ENCODE measurements at places on chromosomes 2 and 18.
A peak's percentile ranks its signal among the peaks of the same experiment; 100 is the strongest.

- DNase-seq, result no peak
These were observed 922 bp downstream of the HS1BP3 start for GRCh38 chr2:20649976-20650375.

- no peak for DNase-seq
These were observed 356.8 kb upstream of the ST6GAL2 start for GRCh38 chr2:107242811-107243210.

GRCh38 chr2:102093662-102094061 is 48.9 kb upstream of the IL1R1 start:
- no peak for DNase-seq

DNA sequence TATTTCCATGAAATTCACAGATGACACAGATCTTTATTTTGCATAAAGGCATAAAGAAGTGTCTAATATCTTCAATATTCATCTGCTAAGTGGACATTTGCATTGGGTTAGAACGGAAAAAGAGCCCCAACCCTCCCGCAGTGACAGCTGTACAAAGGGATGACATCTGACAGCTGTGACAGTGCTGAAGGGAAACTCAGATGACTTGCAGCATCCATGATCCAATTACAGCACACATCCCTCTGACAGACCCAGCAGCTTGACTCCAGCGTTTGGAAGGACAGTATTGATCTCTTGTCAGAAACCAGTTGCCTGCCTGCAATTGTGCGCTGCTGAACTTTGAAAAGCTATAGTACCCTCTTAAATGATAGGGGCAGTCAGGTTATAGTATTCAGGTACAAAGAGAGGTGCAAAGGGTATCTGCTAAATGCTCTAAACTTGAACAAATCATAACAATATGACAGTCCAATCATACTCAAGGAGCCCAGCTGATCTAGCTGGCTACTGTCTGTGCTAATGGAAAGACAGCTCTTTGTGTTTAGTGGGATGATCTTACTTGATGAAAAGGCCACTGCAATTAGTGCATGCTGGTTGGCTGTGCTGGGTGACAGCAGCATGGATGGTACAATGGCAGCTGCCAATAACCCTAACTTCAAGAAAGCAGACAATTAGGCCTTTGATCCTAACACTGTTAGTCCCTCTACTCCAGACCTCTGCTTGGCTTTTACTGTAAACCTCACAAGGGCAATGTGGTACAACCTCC is 599.2 kb downstream of the NR4A2 start:
- no peak for DNase-seq

DNA sequence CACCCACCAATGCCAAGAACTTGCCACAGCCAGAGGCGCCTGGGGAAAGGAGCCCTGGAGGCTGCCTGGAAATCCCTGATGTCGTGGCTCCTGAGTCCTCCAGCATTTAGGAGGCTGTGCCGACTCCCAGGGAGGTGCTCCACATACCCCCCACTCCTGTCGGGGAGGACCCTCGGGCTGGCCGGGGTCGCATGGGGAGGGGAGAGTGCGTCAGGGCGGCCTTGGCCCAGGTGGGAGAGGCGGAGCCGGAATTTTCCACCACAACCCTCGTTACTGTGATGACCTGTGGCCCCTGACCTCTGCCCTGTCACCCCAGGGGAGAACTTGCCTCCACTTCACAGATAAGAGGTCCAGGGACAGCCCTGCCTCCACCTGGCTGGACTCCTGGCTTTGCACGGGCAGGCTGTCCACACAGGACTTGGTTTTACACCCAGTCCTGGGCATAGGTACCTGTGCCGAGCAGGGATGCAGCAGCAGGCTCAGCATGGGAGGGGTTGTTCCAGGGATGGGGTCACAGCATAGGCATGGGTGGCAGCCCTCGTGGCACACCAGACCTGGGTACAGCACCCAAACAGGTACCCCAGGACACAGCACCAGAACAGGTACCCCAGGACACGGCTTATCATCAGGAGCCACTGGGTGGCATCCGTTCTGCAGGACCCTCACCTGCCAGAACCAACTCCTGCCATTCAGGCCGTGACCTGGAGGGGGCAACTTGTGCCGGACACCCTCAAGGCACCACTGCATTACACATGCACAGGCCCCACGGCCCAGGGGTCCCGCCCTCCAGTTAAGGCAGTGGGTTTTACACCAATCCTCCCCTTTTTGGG is 12.3 kb upstream of the AGXT start:
- peak; percentile 81 for DNase-seq

- no peak for DNase-seq
These were observed 165.5 kb downstream of the TPGS2 start for GRCh38 chr18:36663312-36663711.

GRCh38 chr18:74549591-74550104 is 15.3 kb downstream of the CNDP1 start:
- DNase-seq, result no peak

GRCh38 chr2:202717598-202718310 is 83.0 kb downstream of the FAM117B start:
- no peak for DNase-seq

- DNase-seq, result no peak
These were observed 52.1 kb upstream of the LAPTM4A start for GRCh38 chr2:20103530-20103929.

DNA sequence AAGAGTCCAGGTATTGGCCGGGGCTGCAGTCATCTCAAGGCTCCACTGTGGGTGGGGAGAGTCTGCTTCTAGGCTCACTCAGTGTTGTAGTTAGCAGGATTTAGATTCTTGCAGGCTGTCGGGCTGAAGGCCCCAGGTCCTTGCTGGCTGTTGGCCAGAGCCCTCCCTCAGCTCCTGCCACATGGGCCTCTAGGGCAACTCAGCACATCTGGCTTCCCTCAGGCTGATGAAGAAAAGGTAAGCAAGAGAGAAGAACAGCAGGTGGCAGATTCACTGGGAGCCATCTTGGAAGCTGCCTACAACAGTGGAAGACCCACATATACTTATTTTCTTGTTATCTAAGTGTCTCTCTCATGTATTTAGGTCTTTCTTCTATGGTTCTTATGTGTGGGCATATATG is 4.3 kb downstream of the MRPS9 start:
- DNase-seq, result no peak

DNA sequence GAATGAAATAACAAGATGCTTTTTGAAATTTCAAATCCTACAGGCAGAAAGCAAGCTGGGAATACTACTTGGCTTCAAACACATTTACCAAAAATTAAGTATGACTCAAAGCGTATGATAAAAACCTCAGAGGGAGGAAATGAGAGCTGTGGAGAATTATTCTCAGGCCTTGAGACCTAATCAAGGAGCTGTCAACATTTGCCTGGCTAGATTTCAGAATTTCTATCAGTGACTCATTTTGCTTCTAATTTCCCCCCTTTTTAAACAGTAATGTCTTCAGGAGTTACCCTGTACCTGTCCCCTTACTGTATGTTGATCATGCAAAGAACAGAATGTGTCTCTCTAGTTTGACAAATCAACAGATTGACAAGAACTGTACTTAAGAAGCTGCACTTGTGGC is 1324.5 kb upstream of the DDX18 start:
- no peak for DNase-seq

DNA sequence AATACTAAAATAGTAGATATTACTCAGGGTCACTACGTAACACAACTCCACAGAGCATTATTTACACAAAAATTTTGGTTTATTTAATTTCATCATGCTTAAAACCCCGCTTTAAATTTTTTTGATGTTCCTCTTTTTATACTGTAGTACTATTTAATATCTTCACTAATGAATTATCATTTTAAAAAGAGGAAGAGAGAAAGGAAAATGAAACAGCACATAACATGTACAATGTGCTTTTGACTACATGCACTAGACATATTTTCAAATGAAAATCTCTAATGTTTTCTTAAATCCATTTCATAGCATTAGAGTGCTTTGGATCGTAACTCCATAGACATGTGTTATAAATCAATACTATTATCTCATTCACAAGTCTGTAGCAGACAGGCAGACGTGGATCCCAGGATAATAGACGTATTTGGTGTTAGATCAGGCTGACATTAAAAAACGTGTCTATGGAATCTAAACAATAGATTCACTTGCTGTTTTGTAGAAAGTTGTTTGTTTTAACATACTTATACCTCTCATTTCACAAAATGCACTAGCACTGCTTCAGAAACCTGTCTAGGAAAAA is 897.0 kb downstream of the CPS1 start:
- no peak for DNase-seq

DNA sequence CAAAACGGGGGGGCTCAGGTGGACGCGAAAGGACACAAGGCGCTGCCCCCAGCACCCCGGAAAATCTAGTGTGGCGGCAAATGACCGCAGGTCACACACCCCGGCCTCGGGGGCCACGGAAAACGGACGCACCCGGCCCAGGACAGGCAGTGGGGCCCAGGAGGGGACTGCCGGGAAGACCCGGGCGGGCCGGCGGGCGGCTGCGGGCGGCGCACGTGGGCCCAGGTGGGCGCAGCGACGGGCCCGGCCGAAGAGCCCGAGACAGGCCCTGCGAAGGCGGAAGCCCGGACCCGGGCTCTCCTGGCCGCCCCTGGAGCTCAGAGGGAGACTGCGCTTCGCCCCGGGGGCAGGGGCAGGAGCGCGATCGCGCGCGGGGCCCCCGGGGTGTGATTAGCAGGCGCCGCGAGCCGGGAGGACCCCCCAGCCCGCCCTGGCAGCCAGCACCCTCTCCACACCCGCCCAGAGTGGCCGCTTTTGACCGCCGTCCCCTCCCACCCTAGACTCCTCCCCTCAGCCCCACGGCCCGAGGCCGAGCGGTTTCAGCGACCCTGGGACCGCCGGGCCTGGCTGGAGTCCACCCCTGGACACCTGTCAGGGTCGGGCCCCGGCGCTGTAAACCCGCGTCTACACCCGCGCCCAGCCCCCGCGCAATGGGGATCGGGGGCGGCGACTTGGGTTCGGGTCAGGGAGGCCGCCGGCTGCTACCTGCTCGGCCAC is 773 bp downstream of the MBP start:
- peak; percentile 64 for DNase-seq

GRCh38 chr2:212904646-212905045 is 246.8 kb downstream of the IKZF2 start:
- no peak for DNase-seq

GRCh38 chr18:43800584-43800983 is 523.3 kb upstream of the SYT4 start:
- DNase-seq, result no peak

- no peak for DNase-seq
These were observed 135.5 kb downstream of the NAPG start for GRCh38 chr18:10661317-10661716.

GRCh38 chr2:182014284-182014683 is 28.6 kb downstream of the PPP1R1C start:
- no peak for DNase-seq

All from iPS-NIHi11 (cell line).